ENCODE measurements at places on chromosomes 2 and 18.

DNA sequence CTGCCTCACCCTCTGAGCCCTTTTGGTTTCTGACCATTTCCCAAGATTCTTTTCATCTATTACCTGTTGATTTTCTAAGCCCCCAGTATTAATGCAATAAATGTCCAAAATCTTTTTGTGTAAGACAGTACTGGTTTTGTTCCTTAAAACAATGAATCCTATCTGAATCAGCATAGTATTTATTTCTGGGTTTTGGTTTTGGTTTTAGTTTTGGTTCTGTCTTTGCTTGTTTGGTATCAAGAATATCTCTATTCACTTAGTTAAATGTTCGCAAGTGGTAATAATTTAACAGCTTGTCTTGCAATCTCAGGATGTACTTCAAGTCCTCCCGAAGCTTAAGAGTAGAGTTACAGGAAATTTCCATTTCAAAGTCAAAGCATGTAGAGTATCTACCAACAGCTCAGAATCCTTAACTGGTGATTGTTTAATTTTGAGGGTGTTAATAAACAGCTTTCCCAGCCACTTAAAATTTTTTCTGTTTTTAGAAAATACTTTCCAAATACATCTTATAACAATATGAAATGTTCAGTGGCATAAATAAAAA is 67.7 kb upstream of the NEDD4L start:
- DNase-seq: no peak

DNA sequence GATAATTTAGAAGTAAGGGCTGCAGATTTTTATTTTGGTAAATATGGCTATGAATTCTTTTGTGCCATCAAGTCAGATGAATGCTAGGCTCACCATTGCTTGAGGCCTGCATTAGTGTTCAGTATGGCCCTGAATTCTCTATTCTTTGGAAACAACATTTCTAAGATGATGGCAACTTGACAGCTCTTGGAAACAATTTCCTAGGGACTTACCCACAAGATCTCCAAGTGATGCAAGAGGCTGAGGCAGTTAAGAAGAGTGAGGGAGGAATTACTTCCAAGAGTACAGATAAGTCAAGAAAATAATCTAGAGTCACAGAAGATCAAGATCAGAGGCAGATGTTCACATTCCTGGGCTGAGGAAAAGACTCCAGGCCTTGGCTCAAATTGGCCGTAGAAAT is 129.1 kb downstream of the NRP2 start:
- no peak for DNase-seq

DNA sequence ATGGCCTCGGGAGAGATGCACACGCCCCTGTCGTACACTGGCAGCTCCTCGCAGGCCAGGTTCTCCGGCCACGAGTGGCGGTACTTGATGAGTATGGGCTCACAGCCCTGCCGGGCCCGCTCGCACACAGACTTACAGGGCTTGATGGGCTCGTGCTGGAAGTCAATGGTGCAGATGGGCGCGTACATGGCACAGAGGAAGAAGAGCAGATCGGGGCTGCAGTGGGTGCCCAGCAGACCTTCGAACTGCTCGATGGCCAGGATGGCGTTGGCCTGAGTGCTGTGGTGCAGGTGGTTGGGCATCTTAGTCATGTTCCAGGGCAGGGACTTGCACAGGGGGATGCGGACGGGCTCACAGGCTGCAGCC is 359 bp downstream of the FRZB start:
- no peak for DNase-seq

GRCh38 chr2:73009177-73009839 is 62.2 kb downstream of the SFXN5 start:
- DNase-seq: no peak

DNA sequence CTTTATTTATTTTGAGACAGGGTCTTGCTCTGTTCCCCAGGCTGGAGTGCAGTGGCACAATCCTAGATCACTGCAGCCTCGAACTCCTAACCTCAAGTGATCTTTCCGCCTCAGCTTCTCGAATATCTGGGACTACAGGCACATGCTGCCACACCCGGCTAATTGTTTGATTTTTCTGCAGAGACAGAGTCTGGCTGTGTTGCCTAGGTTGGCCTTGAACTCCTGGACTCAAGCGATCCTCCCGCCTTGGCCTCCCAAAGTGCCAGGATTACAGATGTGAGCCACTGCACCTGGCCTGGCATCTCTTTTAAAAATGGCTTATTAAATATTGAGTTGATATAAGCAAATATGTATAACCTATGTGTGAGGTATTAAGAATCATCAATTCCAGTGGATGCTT is 209.5 kb downstream of the FAM210A start:
- DNase-seq: no peak
